ENCODE measurements at places on chromosomes 12 and 14. TPM values are rescaled to one million over a fixed set of nuclear protein-coding genes. Genes with fewer than 3 reads are reported as not detected.
A peak's percentile ranks its signal among the peaks of the same experiment; 100 is the strongest.

Gene RTRAF
- polyA plus RNA-seq = 151 TPM

- DNase-seq = no peak
These were observed 69.9 kb upstream of the CNTN1 start for GRCh38 chr12:40622246-40622838.

DNA sequence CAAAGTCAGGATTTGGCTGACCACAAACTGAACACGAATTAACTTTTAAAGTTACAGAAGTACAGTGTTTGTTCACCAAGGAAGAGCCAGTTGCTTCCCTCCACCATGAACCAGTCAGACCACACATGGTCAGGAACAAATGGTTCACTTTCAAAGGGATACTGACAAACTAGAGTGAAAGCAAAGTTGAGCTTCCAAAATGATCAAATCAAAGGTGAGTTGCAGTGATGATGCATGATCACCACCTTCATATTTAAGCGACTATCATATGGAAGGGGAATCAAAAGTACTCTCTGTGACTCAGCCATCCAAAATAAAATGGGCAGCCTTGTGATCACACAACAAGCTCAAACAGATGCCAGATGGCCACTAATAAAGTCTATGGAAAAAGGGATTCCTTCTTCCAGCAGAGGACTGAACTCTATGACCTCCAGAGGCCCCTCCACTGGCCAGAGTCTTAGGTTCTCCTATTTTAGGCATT, 13.1 kb downstream of the NT5DC3 start:
- DNase-seq = no peak

DNA sequence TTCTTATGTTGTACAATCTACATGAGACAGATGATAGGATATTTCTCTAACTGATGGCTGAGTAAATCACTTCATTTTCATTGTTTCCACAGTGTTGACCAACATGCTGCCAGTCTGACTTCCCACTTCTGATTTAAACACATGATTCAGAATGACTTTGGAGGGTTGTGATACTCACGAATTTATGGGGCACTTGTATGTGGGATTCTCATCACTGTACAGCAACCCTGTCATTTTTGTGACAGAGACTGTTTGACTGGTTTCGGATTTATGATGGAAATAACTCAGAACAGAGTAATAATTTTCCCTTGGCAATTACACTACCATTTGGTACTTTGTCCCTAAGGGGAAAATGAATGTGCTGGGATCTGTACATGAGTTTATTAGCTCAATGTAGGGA, 333.8 kb downstream of the TRHDE start:
- DNase-seq = no peak

- no peak for DNase-seq
These were observed 257.7 kb downstream of the ADGRD1 start for GRCh38 chr12:131211340-131211938.

Gene ABCD2
- polyA plus RNA-seq = 0.22 TPM

- DNase-seq = no peak
These were observed 7.1 kb upstream of the CCDC175 start for GRCh38 chr14:59583755-59584154.

DNA sequence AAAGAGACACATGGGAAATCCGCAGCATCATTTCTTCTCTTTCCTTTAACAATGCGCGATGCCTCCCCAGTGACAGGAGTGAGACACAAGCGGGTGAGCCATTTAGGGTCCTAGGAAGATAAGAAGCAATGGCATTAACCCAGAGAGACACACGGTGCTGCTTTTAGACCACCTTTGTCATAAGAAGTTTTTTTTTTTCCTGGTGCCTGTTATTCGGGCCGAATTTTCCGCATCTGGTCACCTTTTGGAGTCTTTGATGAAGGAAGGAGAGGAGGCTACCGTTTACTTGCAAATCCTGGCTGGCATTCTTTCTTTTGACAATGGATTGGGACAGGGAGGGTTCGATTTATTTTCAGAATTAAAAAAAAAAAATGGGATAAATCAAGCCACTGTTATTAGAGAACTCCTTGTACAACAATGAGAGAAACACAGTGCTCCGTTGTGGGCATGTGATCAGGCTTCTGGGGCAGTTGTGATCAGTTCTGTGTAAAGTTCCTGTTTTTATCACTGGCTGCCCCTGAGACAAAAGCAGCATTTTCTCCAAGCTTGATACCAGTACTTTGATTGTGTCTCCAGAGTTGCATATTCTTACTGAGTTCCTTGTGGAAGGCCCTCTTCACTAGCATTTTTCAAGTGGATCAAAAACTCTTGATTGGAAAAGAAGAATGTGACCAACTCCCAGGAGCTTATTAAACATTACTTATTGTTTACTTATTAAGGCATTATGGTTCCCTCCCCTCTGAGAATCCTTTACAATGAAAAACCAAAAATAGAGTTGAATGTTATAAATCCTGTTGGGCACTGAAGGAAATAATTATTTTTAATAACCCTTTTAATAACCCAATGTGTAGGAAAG, 1.1 kb downstream of the DIP2B start:
- no peak for DNase-seq

Gene SSPN
- 8.3 TPM for polyA plus RNA-seq

DNA sequence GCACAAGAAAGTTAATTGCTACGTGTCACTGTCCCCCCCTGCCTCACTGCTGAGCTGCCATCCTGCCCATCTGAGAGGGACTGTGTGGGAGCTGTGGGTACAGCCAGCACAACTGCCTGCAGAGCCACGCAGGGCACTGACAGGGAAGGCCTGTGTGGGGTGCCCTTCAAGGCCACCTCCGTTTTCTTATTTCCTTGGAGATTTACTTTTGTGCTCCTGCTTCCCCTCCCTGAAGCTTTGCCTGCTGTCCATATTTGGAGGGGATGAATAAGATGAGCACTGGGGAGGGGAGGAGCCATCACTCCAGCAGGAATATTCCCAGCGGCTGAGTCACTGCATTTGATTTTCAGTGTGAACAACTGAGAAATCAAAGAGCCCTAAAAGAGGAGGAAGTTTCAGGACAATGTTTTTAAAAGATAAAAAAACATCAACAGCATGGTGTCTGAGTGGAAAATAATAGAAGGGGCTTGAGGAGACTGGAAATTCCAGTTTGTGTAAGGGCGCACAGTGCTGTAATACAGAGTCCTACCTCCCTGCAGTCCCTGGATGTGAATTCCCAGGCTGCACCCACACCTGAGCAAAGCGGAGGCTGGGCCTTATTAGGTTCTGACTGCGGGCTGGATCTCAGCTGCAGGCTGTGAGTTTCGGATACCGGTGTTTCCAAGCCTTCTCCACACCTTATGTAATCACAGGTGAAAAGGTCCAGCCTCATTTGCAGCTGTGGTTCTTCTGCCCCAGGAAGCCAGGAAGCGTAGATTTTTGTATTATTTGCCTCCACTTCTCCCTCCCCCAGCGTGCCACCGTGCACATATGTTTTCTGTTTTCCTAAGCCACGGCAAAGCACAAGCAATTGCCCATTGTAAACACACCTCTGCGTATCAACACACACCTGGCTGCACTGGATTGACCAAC, 192.6 kb upstream of the BCL2L14 start:
- no peak for DNase-seq

DNA sequence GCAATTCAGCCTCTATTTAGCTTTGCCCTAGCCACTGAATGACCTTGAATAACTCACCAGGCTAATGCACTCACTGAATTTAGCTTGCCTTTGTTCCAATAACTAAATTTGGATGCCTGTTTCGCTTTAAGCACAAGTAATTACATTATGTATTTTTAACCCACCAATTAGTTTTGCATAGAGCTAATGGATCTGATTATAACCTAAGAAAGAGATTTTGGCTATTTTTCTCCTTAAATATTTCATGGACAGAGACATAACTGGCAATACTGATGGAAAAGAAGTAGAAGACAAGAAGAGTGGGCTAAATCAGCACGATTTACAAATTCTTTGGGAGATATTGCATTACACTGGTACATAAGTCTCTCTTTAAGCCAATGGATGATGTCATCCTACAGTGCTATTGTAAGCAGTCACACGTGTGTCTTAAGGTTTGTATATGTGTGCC, 85.7 kb downstream of the AKAP6 start:
- no peak for DNase-seq

Gene TPCN1
- polyA plus RNA-seq = 7.6 TPM

DNA sequence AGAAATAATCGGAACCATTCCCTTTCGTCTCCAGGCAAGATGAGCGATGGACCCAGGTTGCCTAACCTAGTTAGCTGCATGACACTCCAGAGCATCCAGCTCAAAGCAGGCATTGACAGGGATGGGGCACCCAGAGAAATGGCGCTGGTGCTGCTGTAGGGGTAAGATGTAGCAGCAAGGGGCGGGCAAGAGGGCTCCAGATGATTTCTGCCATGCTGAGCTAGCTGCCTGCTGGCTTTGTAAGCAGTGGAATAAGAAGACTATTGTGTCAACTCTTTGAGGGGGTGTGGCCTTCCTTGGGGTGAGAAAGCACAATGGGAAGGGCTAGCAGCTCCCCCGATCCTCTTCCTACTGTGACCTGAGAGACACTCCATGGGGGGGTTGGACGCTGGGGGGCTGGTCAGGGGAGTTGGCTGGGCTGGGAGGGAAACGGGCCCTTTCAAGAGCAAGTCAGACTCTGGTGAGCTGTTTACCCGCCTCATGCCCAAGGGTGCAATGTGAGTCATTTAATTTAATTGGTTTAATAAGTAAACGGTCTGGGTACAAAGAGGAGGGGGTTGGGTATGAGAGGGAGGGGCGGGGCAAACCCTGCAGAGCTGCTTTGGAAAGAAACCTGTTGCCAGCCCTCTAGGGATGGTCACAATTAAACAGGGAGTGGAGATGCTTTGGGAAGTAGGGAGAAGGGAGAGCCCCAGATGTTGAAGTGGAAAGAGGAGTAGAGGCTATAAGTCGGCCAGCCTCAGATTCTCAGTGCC, 50.5 kb downstream of the B4GALNT3 start:
- DNase-seq = no peak

GRCh38 chr12:9260931-9261330, 52.7 kb upstream of the PZP start:
- no peak for DNase-seq

GRCh38 chr12:51820526-51821439, 27.7 kb downstream of the FIGNL2 start:
- DNase-seq = peak; percentile 64

DNA sequence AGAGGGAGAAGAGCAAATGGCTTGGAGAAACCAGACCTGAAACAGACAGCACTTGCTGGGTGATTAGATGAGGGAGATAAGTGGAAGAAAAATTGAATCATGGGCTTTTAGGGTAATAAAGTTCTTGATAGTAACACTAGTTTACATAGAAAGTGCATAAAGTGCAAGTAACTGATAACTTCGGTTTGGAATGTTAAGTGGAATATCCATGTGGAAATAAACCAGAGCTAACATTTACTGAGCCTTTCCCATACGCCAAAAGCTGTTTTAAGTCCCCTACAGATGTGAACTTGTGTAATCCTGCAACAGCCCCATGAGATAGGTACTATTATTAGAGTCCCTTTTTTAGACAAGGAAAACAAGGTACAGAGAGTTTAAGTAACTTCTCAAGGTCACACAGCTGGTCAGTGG, 77.1 kb upstream of the NUDT4 start:
- DNase-seq = no peak

- no peak for DNase-seq
These were observed 5.3 kb upstream of the RAB35 start for GRCh38 chr12:120121766-120122293.

All from psoas muscle (tissue), 8 donors.